HT1080 (cell line): ENCODE measurements at places on chromosomes 3 and 15.

DNA sequence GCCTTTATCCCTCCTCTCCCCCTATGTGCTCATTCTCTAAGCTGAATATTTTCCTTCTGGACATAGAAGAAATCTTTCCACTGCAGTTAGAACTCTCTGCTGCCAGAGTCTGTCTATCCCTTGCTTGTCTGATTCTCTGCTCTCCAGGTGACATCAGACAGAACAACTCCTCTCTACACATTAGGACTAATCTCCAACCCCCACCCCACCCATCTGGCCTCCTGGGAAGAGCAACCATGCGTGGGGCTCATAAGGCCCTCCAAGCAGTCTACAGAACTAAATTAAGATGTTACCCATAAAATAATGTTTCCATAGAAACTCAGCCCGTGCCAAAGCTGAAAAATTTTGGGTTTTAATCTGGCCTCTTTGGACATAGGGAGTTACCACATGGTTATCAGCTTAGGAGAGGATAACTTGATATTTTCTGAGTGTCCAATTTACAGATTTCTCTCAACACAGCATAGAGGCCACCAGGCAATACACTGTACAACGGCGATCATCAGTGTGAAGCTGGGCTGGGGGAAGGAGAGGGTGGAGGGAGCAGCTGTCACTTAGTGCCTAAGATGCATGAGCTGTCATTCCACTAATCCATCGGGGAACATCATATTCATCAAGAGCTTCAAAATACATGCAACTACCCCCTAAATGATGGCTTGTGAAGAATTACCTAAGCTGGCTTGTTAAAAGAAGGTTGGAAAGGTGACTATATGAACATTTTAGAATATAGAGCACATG is 199.4 kb downstream of the CLSTN2 start:
- DNase-seq: no peak

GRCh38 chr3:51970606-51971300 is 3.1 kb downstream of the ABHD14B start:
- DNase-seq: no peak

DNA sequence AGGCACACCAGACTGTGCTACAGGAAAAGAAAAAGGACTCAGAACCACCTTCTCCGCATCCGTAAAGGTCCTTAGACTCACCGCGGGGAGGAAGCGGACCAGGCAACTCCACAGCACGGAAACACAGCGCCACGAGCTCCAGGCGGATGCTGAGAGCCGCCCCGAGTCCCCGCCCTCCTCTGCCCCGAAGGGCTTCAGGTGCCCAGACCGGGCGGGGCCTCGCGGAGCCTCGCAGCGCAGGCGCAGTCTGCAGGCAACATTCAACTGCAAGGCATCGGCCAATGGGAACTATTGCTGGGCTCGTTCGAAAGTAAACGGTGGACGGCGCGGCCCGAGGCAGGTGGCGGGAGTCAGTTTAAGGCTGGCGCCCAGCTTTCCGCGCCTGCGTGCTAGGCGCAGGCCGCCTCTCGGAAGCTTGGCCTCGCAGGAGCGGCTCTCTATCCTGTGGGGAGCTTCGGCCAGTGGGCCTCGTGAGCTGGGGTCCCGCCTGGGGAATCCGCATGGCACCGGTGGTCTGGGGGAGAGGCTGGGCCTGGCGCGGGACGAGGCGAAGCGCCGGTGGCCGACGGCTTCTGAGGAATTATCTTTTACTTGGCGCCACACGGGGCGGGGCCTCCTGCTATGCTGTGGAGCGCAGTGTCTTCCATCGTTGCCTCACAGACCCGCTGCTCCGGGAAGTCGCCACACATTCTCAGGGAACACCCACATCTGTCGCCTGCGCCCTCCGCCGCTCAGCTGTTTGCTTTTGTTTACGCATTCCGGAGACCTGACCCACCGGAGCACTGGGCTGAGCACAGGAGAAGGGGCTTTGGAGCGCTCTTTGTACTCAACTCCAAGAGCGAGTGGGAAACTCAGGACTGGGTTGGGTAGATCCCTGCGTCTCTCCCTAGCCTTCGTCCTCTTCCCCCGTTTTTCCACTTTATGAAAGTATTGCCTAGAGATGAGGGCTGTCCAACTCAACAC is at the start of gene TRIM59:
Gene TRIM59, minus strand, starts transcription at position 151 of the 963 bp plus-strand sequence. CDS start 10,603 bp downstream, outside the sequence.
- peak; percentile 92 for DNase-seq

DNA sequence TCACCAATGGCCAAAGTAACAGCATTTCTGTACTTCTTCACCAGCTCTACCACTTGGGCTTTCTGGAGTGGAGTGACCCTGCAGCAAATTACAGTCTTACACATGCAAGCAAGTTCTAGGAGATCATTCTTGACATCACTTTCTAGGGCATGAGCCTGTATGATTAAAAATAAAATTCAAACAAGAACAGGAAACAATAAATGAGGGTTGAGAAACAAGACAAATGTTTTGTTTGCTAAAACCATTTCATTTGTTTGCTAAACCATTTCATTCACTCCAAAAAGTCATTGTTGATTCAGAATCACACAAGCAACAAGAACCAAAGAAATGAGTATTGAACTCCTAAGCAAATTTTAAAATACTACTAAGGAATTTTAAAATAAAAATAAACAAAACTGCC is 220.9 kb downstream of the ATP8B4 start:
- no peak for DNase-seq

DNA sequence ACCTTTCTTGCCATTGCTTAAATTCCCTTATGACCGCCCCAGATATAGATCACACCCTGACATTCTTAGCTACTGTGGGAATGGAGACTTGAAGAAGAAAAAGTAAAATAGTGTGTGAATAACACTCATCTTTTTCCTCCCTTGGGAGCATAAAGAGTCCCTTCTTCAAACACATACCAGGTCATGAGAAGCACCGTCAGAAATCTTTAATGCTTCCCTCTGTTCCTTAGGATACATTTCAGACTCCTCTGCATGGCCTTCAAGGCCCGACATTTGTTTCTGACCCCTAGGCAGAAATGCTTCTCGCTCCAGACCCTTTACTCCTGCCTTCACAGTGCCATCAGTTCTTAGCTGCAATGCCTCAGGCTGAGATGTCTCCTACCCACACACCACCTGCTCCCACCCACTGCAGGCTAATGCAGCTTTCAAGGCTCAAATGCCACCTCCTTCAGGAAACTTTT is 143.8 kb upstream of the IL12A start:
- DNase-seq: no peak

- DNase-seq: no peak
Measured at GRCh38 chr15:81053621-81054020, 52.9 kb downstream of the TLNRD1 start.

DNA sequence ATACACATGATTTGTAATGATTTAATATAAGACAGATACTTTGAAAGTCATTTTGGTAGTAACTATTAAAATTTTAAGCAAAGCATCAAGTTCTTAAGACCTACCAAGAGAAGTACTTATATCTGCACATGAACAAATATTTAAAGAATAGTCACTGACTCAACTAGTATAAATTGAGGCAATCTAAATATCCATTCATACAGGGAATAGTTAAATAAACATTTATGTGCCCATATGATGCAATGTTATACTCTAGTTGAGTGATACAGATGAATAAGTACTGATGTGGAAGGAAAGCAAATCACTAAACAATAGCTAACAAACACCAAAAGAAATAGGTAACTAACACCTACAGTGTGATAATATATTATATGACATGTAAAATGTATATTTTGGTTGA is 527.7 kb downstream of the EPHA3 start:
- DNase-seq: no peak

- peak; percentile 71 for DNase-seq
Measured at GRCh38 chr3:100226712-100227429, 33.9 kb upstream of the TBC1D23 start.

- DNase-seq: no peak
Measured at GRCh38 chr15:81347910-81348309, 24.0 kb upstream of the STARD5 start.

GRCh38 chr15:39709941-39710340 is 72.7 kb downstream of the FSIP1 start:
- DNase-seq: no peak

- no peak for DNase-seq
Measured at GRCh38 chr3:72593881-72594397, 254.3 kb downstream of the SHQ1 start.

- no peak for DNase-seq
Measured at GRCh38 chr3:196168808-196169391, 42.3 kb downstream of the ZDHHC19 start.

GRCh38 chr3:30098653-30099455 is 507.5 kb upstream of the TGFBR2 start:
- DNase-seq: peak; percentile 56

DNA sequence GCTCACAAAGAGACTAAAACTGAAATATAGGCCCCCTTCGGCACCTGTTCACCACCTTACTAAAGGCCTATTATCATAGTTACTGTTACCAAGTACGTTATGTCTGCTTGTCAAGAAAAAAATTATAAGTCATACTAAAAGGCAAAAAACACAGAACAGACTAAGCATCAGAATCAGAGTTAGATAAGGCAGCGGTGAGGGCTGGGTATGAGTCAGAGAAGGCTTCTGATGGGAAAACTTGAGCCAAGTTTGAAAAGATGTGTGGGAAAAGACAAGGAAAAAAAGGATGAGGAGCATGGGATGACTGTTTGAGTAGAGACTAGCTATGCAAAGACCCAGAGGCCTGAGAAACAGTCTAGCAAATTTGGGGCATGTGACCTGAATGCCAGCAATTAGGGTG is 387.2 kb upstream of the SGO1 start:
- DNase-seq: peak; percentile 53

- no peak for DNase-seq
Measured at GRCh38 chr15:69299943-69300588, 1.4 kb downstream of the PAQR5 start.

GRCh38 chr3:11390411-11391131 is 118.4 kb downstream of the ATG7 start:
- DNase-seq: no peak

DNA sequence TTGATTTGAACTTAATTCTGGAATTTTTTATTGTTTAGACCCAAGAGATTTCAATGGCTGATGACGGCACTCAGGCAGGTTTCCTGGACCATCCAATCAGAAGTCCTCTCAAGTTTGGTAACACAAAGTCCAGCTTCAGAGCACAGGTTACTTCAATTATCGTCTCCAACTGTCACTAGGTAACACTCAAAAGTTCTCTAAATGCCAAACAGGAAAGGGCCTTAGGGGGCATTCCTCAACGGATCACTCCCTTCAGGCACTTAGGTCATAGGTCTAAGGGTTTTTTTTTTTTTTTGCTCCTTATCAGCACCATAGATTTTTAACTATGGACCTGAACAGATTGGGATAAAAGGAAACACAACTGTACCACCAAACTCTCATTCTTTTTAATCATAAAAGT is 85.8 kb downstream of the MEIS2 start:
- no peak for DNase-seq

DNA sequence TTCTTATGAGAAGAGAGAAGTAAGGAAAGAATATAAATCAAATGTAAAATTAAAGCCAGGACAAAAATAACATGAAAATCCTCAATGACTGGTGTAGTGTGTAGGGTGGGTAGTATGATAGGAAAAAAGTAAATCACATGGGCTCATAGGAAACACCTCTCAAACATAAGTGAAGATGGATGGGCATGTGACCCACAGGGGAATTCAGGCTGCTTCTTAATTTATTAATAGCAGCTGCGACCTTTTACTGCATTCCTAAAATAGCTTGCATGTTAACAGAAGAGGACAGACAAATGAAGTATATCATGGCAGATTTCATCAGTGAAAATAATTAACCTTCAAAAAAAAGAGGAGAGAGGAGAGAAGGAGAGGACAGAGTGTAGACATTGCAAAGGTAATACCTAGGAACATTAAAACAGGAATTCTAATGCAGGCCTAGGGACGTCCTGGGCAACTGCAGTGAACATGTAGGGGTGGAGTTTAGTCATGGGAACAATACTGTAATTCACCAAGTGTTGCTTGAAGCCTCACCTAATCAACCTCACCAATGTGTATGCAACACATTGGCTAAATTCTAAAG is 132.9 kb downstream of the KCNMB2 start:
- DNase-seq: no peak
